ENCODE measurements at places on chromosomes 2 and 18.

GRCh38 chr18:9362869-9363268 lies 28.3 kb downstream of the TWSG1 start:
- no peak for DNase-seq

- DNase-seq, result no peak
Observed at GRCh38 chr2:70664525-70664924, 103.5 kb downstream of the ADD2 start.

DNA sequence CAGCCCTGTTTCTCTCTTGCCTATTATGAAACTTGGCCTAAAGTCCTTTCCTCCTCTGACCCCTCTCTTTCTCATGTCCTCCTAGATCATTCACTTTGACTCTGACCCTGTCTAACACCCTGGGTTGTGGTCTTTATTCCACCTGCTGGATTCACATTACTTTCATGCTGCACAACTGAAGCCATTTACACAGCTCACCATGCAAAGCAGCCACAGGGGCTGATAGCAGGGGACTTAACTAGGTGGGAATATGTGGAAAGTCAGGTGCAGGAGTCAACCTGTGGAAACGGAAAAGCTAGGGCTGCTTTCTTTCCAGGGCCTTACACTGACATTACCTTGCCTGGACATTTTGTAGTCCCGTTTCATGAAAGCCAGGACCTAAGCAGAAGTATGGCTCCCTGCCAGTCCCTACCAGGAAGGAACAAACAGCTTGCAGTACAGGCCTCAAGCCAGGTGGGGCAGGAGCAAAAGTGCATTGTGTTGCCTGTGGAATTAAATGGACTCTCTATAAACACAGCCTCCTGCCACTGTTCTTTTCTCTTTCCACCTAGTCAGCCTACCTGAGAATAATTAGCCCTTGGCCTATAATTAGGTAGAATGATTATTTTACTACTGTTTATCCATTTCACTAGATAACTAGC lies 11.8 kb downstream of the MAPRE3 start:
- DNase-seq, result no peak

GRCh38 chr2:134845719-134846118 lies 7.3 kb downstream of the ACMSD start:
- no peak for DNase-seq

DNA sequence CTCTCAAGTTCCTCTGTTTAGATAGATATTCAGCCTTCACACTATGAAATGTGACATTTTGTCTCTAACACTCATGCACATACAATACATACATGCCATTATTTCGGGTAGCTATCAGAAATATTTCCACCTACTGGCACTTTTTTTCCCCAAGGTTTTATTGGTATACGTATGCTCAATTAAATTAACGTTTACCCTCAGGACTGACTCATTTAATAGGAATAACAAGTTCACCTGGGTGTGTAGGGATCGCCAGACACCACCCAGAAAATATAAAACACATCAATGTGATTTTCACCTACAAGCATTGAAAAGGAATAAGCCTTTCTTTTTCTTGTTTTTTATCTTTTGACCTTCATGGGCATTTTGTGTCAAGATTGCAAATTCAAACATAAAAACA lies 138.5 kb upstream of the EPAS1 start:
- no peak for DNase-seq

DNA sequence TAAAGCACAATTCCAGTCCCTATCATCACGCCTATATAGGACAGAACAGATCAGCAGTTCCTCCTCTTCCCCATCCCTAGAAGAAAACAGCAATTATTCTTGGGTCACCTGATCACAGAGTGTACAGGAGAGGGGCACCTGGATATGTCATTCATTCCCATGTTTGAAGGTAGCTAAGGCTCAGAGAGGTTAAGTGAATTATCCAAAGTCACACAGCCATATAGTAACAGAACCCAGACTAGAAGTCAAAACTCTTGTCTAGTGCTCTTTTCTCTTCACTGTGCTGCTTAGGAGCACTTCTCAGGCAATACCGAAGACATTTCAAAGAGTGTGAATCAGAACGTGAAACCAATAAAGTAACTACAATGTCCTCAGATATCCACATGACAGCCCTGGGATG lies 93.0 kb upstream of the ATL2 start:
- no peak for DNase-seq

DNA sequence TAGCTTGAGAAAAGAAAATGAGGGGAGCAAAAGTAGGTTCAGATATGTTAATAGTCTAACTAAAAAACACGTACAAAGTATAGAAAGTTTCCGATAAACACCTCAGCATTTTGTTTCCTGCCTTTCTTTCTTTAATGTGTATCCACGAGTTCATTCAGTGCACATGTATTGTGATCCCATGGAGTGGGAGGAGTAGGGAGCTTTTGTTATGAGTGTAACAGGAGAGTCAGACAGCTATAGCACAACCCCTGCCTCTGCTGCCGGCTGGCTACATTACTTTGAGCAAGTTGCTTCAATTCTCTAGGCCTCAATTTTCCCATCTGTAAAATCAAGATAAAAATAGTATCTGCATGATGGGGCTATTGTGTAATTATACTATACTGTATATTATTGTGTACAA lies 249.2 kb upstream of the FIGN start:
- no peak for DNase-seq

DNA sequence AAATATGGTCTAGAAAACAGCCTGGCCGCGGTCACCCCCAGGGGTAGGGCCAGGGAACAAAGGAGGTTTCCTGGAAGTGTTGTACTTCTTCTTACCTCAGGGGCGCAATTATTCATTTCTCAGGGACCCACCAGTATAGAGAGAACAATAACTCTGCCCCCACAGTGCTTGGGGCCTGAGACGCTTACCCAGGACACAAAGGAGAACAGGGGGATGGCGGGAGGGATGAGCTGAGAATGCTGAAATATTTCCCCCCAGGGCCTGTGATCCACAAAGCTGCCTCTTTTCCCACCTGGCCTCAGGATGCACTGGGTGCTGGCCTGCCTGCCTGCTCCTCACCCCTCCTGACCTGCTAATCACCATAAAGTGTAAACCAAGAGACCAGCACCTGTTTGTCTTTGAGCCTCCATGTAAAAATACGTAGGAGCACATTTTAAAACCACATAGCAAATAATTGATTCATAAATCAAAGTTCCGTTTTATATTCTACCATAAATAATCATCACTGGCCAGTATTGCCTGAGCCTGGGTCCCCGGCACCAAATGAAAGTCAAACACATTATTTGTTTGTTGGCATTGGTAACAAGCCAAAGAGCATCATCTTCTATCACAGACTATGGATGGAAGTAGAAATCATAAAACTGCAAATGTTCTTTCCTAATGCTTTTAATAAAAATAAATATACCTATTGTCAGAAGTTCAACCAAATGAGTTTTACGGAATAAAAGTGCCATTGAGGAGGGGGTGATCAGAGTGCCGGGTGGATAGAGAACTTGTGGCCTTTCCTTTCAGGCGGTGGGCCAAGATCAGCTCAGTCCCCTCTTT lies 67.3 kb upstream of the RMDN2 start:
- DNase-seq, result no peak

- DNase-seq, result no peak
Observed at GRCh38 chr2:231110551-231110950, 14.3 kb downstream of the HTR2B start.

DNA sequence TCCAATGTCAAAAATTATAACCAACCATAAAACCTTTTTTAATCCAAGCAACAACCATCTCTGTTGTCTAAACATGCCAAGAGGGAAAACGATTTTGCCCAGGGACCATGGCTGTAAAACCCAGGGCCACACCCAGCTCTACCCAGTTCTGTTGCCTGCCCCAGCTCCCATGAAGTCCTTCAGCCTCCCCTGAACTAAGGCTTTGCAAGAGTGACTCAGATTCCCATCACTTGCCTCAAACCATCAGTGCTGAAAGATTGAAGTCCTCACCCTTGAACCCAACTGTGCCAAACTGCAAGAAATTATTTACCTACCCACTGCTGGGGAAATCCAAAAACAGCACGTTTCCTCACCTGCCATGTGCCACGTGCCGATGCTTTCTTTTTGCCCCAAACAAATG lies 102.5 kb downstream of the TFCP2L1 start:
- no peak for DNase-seq

DNA sequence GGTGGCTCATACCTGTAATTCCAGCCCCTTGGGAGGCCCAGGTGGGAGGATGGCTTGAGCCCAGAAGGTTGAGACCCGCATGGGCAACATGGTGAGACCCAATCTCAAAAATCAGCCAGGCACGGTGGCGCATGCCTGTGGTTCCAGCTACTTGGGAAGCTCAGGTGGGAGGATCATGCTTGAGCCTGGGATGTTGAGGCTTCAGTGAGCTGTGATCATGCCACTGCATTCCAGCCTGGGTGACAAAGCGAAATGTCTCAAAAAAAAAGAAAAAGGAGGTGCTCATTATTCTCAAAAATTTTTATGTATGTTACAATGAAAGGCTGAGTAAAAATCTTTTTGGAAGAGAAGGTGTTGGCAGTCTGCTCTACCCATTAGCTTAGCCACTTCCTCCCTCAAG lies 106.8 kb downstream of the TSN start:
- DNase-seq, result no peak

- no peak for DNase-seq
Observed at GRCh38 chr2:64214281-64215115, 70.3 kb upstream of the PELI1 start.

- DNase-seq, result no peak
Observed at GRCh38 chr2:237309011-237309410, 105.0 kb downstream of the COL6A3 start.

- no peak for DNase-seq
Observed at GRCh38 chr2:67867735-67868134, 195.1 kb downstream of the C1D start.

- no peak for DNase-seq
Observed at GRCh38 chr2:129728035-129728972, 251.2 kb upstream of the RAB6C start.

DNA sequence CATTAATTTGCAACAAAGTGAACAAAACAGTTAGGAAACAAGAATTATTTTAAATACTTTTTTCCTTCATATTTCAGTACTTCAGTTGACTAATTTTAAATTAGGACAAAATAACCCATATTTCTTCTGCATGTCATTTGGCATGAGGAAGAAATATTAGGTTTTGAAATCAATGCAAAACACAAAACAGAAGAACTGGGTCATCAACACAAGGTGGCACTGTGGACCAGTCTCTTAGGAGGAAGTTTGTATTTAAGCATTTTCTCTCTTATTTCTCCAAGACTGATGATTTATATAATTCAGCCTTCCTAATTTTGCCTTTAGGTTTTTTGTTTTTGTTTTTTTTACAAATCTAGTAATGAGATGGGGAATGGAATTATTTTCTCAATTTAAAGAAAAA lies 352.8 kb upstream of the KCNH7 start:
- DNase-seq, result no peak

DNA sequence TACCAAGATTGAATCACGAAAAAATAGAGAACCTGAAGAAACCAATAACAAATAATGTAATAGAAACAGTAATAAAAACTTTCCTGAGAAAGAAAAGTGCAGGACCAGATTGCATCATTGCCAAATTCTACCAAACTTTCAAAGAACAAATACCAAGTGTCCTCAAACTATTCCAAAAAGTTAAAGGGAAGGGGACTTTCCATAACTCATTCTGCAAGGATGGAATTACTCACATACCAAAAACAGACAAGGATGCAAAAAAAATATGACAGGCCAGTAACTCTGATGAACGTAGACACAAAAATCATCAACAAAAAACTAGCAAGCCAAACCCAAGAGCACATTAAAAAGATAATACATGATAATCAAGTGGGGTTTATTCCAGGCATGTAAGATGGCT lies 172.3 kb upstream of the SLC35G4 start:
- DNase-seq, result no peak

DNA sequence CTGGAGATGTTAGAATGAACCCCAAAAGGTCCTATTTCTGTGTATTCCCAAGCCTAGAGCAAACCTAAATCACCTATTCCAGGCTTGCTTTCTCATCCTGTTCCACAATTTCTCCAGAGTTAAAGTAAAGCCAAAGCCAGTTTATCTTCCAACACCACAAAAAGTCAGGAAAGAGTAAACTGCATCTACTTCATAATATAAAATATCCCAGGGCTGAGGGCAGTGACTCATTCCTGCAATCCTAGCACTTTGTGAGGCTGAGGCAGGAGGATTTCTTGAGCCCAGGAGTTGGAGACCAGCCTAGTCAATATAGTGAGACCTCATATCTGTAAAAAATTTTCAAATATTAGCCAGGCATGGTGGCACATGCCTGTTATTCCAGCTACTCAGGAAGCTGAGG lies 241.4 kb downstream of the CDH20 start:
- no peak for DNase-seq

DNA sequence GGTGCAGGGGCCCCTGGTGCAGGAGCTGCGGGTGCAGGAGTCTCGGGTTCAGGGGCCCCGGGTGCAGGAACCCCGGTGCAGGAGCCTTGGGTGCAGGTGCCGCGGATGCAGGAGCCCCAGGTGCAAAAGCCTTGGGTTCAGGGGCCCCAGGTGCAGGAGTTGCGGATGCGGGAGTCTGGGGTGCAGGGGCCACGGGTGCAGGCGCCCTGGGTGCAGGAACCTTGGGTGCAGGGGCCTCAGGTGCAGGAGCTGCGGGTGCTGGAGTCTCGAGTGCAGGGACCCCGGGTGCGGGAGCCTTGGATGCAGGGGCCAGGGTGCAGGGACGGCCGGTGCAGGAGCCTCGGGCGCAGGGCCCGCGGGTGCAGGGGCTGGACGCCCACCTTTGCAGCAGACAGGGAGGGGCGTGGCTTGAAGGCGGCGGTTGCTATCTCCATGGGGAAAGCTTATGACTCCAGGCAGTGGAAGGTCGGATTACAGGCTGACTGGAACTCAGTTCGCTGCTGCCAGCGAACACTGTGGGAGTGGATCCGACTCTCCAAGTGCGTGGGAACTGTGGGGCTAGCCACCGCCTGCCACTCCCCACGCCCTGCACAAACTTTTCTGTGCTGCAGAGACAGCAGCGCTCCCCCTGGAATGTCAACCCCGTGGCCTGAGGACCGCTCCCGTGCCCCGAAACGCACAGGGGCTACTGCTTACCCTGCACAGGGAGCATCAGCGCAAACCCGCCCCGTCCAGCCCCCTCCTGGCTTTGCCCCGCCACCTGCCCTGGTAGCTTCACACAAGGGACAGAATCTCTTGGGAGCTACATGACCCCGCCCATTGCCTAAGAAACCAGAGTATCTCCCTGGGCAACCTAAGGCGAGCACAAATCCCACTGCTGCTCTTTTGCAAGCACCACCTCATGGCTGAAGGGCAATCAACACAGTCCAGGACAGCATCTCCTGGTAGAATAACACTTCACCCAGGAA lies 40.3 kb downstream of the COPS9 start:
- no peak for DNase-seq

All from activated T-cell treated with anti-CD3 and anti-CD28 coated beads for 4 hours (primary cell).